Stimulated activated CD4-positive, alpha-beta T cell treated with anti-CD3 and anti-CD28 coated beads, Interleukin-1b, Interleukin-23, amount 100 ng/mL, for 24 hours (primary cell): ENCODE measurements at places on chromosomes 12 and 14.

DNA sequence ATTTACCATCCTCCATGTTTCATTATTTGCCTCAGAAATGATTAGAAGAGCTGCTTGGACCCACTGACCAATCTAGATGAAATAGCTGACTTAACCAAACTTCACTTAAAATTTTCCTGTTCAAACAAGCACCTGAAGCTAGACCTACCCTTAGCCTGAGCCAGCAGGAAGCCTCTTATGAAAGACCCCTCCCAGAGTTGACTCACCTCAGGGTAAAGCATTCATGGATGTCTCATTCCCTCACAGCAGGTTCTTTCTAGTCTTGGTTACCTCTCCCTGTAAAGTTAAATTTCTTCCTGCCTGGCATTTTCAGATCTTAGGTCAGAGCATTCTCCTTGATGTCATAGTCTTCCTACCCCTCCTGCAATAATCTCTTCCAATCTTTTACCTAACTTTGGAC, 1209.8 kb downstream of the FLRT2 start:
- DNase-seq = no peak

- no peak for DNase-seq
Observed at GRCh38 chr12:51186465-51187085, 13.6 kb upstream of the TFCP2 start.

DNA sequence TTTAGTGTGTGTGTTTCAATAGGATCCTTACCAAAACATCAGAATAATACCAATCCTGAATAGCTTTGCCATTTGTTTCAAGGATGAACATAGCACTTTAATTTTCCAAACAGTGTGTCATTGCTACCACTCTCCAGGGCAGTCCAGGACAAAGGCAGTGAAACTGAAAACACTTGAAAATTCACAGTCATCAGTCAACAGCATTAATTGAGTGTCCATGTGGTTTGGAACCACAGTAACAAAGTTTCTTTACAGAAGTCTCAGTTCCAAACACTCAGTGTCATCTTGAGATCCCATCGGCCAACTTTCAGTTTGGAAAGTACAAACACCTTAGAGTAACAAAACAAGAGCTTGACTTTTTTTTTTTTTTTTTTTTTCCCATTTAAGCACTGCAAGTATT, 228.4 kb upstream of the SOX5 start:
- no peak for DNase-seq

DNA sequence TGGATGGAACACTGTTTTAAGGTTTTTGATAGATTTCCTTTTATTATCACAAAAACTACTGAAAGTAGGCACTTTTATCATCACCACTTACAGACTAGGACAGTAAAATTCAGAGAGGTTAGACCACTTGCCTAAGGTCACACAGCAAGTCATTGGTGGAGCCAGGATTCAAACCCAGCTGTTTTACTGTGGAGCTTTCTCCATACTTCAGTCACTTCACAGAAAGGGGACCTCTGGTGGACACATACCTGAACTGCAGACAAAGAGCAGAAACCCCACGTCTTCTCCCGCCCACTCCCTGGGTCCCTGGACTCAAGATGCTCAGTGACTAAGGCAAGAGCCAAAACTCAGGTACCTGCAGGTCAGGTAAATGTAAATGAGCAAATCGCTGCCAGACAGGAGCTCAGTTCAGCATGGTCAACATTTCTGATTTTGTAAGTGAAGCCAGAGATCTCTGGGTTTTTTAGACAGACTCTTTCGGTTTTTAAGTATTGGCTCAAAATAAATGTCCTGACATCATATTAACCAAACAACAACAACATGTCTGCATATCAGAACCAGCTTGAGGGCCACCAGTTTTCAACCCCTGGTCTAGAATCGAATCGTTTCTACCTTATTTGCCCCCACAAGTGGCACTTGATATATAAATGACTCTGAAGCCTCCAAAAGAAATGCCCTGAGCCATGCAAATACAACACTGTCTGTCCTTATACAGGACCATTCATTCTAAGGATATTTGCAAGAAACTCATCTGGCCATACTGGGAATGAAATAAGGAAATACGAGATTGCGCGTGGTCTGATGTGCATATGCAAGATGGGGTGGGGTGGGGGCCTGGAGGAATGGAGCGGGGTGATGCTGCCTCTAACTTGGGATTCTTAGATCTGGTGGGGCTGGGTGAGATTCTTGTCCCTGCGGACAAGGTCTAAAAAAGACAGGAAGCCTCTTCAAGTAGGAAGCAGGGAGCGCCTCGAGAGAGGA, 110.9 kb downstream of the KSR2 start:
- DNase-seq = peak; percentile 40

- no peak for DNase-seq
Observed at GRCh38 chr12:55847033-55847432, 4.3 kb upstream of the MMP19 start.

- no peak for DNase-seq
Observed at GRCh38 chr12:124171231-124171979, 123.5 kb upstream of the RFLNA start.

GRCh38 chr14:26765768-26766520, 168.1 kb upstream of the NOVA1 start:
- no peak for DNase-seq

DNA sequence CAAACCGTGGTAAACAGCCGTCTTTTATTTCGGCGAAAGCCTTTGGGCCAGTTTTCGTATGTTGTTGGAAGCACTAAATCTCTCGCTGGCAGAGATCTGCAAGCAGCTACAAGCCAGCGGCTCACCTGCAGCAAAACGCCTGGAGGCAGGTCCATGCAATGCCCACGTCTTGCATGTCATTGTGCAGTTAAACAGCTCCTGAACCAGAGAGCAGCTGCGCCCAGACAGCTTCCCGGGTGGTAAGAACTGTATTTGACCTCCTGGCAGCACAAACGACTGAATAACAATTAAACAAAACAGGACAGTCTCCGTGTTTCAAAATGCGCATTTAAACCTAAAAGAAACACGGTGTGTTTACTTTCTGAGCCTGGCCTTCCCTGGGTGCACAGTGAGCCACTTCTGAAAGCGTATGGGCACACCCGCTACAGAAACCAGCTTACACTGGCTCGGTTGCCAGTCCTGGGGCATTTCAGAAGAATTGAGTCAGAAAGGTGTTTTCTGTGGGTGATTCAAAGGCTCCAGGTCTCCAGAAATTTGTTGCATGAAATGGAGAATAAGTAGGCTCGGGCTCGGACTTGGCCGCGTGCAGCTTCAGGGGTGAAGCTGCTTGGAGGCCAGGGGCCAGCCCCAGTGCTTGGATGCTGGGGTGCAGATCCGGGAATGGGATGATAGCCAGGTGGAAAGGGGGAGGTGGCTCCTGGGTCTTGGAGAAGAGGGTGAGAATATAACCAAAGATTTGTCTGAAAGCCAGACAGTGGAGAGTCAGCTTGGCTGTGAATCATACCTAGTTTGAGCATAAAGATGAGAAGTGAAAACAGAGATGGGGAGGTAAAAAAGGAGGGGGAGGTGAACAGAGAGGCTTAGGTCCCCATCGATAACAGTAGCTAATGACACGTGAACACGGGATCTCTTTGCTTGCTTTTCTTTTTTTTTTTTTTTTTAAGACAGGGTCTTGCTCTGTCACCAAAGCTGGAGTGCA, 24.9 kb upstream of the FZD10 start:
- no peak for DNase-seq

- DNase-seq = no peak
Observed at GRCh38 chr12:13817131-13817530, 164.3 kb downstream of the GRIN2B start.

DNA sequence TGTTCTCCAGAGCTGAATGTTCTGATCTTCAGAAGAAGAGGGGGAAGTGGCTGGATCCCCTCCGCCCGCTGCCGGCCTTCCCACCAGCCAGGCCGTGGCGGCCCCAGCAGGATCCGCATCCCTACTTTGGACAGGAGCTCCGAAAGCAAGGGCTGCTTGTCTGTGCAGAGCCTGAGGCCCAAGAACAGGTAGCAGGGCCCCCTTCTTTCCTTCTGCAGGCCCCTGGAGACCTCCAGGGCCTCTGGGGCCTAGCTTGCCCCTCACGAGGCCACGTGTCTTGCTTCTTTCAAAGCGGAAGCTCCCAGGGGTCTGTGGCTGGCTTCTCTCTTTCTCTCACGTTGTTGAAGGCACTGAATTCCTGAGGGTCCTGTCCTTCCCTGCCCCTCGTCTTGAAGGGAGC, 13.2 kb downstream of the PGF start:
- no peak for DNase-seq

DNA sequence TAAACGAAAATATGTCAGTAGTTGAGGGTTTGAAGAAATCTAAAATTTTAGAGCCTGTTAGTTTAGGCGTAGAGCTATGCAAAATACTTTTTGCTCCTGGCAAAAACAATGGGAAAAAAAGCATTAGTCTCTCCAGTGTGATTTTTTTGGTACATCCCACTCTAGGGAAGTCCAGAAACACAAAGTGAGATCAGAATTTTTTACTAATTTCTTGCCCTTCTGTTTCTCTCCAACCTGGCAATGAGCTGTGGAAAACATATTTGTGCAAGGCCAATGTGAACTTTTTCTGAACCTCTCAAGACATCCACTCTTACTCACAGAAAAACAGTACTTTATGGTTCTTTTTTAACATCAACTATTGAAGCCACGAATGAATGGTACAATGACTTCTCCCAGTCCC, 56.9 kb upstream of the DCN start:
- no peak for DNase-seq

GRCh38 chr12:27578689-27579372, 54.8 kb downstream of the PPFIBP1 start:
- DNase-seq = no peak

- no peak for DNase-seq
Observed at GRCh38 chr14:94397289-94398181, 9.1 kb upstream of the SERPINA1 start.

- peak; percentile 6 for DNase-seq
Observed at GRCh38 chr12:14716848-14717444, 20.5 kb upstream of the GUCY2C start.

DNA sequence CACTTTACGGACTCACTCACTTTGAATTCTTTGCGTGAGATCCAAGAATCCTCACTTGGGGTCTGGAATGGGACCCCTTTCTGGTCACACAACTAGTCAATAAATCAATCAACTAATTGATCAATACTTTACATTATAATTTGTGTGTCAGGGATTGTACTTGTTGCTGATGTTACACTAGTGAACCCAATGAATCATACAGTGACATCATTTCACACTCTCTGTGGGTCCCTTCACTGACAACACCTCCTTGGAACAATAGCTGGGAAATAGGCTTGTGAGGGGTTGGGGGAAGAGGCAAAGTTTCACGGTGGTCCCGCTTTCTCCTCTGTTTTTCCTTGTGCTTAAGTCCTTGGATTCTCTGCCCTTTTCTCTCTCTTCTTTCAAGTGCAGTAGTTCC, 35.0 kb downstream of the TPH2 start:
- DNase-seq = no peak

DNA sequence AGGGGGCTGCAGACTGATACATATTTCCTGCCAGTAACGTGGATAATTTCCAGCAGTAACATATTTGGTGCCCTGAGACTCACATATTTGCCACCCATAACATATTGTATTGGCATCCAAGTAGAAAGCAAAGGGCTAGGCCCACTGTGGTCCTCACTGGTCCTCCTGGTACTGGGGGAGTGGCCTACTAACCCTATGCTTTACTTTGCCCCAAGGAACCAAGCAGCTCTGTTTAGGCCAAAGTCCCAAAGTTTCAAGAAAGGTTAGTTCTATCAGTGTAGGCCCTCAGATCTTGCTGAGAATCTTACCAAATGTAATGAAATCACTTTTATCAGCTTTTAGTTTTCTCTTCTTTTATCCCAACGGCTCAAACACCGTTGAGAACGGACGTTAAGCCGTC, 35.4 kb upstream of the NAP1L1 start:
- no peak for DNase-seq

DNA sequence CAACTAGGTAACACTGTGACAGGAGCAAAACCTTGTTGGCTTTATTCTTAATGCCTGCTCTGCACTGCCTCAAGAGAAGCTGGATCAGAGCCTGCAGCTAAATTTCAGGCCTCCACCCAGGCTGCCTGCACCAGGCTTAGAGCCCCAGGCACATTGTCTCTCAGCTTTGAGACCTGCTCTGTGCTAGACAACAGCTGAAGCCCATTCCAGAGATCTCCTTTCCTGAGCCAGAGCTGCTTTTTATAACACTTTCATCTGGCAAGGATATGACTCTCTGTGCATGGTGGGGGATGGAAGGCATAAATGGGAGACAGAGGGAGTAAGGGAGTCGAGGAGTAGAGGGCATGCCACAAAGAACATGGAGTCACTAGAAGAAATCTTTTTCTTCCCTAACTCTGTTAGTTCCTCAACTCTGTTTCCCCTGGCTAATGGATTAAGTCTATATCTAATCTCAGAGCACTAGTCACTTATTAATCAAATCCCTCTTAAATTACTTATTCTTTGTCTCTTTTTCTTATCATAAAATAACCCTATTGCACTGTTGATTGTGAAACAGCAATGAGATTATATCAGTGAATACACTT, 27.1 kb upstream of the LUM start:
- DNase-seq = no peak

DNA sequence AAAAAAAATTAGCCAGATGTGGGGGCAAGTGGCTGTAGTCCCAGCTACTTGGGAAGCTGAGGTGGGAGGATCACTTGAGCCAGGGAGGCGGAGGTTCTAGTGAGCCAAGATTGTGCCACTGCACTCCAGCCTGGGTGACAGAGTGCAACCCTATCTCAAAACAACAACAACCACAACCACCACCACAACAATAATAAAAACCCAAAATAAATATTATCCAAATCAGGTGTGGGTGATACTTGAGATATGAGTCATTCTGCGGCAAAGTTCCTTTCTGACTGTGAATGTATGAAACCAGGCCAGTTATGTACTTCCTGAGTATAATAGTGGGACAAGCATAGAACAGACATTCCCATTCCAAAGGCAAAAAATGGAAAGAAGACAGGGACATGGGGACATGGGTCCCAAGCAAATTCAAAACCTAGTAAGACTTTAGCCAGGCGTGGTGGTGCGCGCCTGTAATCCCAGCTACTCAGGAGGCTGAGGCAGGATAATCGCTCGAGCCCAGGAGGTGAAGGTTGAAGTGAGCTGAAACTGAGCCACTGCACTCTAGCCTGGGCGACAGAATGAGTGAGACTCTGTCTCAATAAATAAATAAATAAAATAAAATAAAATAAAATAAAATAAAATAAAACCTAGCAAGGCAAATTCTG, 9.7 kb upstream of the ERC1 start:
- DNase-seq = no peak

GRCh38 chr12:106389151-106389550, 31.6 kb downstream of the POLR3B start:
- no peak for DNase-seq

DNA sequence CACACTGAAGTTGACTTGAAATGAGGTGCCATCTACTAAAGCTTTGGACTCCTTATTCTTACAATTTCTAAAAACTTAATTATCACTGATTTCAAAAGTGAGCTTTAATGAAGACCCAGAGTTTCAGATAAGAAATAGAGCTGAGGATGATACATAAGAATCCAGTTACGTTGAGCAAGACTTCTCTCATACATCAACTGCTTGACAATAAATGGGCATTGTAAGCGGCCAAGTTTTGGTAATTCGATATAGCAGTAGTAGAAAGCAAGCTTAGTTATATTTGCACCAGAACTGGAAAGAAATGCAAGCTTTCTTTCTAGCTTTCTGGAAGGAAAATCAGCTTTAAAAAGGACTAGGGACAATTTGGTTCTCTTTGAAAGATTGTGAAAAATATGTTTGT, 1359.6 kb downstream of the FSCB start:
- DNase-seq = no peak

- no peak for DNase-seq
Observed at GRCh38 chr14:99687284-99688209, 3.4 kb downstream of the CYP46A1 start.
